ENCODE measurements at places on chromosomes 6 and 20.

GRCh38 chr6:145783796-145784195 lies 30.8 kb downstream of the FBXO30 start:
- no peak for DNase-seq

DNA sequence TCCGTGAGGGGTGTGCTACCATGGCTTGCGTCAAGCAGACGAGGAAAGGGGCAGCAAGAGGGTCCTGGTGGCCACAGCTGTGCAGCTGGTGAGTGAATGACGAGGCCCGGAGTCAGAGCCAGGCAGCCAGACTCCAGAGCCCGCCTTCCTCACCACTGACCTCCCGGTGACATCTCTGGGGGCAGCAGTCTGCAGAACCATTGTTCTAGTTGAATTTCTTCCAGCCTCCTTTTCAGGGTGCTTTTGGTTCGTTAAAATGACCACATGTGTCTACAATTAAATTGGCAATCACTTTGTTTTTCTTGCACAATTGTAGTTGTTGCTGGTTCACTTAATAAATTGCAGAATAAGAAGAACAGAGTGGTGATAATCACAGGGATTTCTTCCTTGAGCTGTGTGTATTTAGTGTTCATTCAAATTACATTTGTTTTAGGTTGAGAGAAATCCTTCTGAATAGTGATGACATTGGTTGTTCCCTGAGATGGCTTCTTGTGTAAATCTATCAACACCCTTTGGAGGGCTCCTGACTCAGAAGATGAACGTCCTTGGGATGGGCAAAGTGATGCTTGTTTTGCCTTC lies 96.4 kb downstream of the TULP4 start:
- peak; percentile 57 for DNase-seq

DNA sequence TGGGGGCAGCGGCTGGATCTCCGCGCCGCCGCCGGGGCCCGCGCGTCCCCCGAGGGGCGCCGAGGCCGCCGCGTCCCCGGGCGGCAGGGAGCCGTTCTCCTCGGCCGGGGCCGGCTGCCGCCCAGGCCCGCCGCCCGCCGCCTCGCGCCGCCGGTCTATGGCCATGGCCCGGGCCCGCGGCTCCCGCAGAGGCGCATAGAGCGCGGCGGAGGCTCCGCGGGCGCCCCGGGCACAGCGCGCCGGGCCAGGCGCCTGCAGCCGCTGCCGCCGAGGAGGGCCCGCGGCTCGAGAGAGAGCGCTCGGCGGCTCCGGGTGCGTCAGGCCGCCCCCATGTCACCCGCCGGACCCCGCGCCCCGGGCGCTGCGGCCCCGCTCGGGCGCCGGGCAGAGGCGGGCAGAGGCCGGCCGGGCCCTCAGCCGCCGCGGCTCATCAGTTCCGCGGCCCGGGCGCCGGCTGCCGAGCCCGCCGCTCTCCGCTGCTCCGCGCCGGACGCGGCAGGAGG lies 404 bp downstream of the SLC22A23 start:
- peak; percentile 11 for DNase-seq

GRCh38 chr20:62860924-62861691 lies 514 bp downstream of the TCFL5 start:
- peak; percentile 37 for DNase-seq

GRCh38 chr6:43803055-43803782 lies 33.2 kb downstream of the VEGFA start:
- peak; percentile 31 for DNase-seq

GRCh38 chr6:39280247-39280731 lies 33.9 kb downstream of the KCNK17 start:
- peak; percentile 11 for DNase-seq

DNA sequence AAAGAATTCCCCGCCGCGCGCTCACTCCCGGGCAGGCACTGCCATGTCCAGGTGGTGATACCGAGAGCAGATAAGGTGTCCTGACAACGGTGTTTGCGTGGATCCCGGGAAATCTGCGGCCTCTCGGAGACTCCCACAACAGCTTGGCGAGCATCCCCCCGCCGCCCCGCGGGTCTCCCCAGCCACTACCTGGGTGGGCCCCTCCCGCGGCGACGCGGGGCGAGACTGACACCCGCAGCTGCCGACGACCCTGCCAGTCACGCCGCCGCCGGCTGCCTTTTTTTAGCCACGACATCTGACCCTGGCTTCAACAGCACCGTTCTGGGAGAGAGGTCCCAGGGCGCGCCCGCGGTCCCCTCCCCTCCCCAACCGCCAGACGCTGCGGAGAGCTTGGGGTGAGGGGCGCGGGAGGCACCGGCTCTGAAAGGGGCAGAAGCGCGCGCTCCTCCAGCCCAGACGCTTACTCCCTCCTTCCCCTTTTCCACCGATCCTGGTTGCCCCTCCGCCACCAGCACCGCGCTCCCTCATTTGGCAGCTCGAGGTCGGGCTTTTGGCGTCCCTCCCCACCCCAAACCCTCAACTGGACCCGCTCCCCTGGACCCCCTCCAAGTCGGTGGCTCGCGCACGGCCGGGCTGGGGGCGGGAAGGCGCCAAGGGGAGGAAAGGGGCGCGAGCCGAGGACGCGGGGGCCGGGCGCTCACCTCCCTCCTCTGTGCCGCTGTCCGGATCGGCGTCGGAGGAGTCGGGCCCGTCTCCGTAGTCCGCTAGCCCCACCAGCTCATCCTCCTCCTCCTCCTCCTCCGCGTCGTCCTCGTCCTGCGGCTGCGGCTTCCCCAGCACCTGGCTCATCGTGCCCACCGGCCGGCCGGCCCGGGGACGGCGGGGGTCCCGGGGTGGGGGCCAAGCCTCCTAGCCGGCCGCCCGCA lies 665 bp downstream of the RRAGD start:
- peak; percentile 8 for DNase-seq

- DNase-seq: no peak
Observed at GRCh38 chr20:10556519-10557083, 117.2 kb downstream of the JAG1 start.

DNA sequence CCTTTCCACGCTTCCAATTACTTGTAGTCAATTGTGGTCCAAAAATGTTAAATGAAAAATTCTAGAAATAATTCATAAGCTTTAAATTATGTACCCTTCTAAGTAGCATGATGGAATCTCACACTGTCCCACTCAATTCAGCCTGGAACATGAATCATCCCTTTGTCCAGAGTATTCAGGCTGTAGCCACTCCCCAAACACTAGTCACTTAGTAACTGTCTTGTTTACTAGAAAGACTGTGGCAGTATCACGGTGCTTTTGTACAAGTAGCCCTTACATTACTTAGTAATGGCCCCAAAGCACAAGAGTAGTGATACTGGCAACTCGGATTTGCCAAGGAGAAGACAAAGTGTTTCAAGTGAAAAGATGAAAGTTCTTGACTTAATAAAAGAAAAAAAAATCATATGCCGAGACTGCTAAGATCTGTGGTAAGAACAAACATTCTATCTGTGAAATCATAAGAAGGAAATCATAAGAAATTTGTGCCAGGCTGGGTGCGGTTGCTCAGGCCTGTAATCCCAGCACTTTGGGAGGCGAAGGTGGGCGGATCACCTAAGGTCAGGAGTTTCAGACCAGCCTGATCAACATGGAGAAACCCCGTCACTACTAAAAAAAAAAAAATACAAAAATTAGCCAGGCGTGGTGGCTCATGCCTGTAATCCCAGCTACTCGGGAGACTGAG lies 168.5 kb upstream of the SIM1 start:
- peak; percentile 88 for DNase-seq

GRCh38 chr6:47047097-47047478 lies 5.0 kb upstream of the ADGRF1 start:
- no peak for DNase-seq

- no peak for DNase-seq
Observed at GRCh38 chr6:4658486-4658885, 117.7 kb upstream of the CDYL start.

- DNase-seq: peak; percentile 79
Observed at GRCh38 chr20:45611054-45611453, 18.5 kb upstream of the WFDC10A start.

- no peak for DNase-seq
Observed at GRCh38 chr20:6827472-6827871, 60.0 kb downstream of the BMP2 start.

DNA sequence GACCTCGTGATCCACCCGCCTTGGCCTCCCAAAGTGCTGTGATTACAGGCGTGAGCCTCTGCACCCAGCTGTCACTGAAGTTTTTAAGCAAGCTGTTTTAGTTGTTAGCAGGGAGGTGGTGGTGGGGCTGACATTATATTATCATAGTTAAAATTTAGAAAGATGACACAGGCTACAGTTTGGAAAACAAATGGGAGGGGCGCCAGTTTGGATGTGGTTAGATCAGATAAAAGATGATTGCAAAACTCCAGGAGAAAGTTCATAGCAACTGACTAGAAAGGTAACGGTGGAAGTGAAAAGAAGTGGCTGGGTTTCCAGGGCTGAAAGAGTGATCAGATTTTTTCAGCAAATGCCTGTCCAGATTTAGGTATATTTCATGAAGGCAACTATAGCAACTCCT lies 311.9 kb upstream of the CITED2 start:
- DNase-seq: peak; percentile 32

DNA sequence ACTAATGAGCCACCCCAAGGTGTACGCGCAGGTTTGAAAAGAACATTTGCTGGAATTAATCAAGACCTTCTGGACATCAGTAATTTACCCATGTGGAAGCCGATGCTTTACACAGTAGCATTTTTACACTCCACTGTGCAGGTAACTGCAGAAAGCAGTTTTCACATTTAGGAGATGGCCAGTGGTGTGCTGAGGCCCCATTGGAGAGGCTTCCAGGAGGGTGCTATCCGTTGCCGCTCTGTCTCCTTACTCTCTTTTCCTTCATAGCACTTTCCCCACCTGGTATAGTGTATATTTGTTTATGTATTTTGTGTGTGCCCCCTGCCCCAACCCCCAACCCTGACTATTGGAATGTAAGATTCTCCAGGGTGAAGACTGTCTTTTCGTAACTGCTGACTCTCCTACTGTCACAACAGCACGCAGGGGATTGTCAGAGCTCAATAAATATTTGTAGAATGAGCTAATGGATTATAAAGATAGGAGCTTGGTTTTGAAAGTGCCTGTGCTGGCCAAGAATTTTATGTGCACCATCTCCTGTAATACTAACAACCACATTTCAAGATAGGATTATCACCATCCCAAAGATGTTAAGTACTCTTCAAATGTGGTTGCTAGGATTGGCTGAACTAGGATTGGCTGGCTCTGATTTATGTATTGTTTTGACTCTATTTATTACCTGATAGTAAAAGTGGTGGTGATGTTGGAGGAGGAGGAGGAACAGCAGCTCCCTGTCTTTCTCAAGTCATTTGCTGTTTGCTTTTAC lies 74.0 kb upstream of the GLP1R start:
- DNase-seq: peak; percentile 47

GRCh38 chr6:162491637-162492036 lies 235.9 kb downstream of the PRKN start:
- no peak for DNase-seq

DNA sequence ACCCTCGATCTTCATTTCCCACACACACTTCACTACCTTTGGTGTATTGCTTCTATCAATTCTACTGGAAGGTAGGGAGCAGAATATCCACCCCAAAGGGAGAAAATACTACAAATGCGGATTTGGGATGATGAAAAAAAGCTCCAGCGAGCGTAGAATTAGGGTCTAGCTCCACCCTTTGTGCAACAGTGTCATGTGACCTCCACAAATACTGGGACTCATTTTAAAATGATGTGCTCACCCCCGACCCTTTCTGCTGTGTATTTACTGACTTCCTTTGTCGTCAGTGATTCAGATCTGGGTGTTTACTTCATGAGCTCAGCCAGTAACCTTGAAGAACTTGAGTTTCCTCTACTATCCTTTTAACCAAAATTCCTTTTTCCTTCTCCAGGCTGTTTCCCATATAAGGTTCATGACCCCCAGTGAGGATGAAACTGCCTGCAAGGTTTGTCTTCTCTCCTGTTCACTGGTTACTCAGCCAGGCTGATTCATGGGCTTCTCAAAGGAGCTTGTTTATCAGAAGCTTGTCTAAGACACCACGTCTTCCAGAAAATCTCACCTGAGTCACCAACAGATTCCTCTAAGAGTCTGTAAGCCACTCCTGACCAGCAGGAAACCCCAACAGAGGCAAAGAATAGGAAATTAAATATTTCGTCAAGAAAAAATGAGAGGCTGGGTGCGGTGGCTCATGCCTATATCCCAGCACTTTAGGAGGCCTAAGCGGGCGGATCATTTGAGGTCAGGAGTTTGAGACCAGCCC lies 39.6 kb upstream of the PAX1 start:
- no peak for DNase-seq

- no peak for DNase-seq
Observed at GRCh38 chr6:32096087-32096393, 13.1 kb downstream of the TNXB start.

GRCh38 chr6:108578166-108578565 lies 17.4 kb downstream of the FOXO3 start:
- no peak for DNase-seq

DNA sequence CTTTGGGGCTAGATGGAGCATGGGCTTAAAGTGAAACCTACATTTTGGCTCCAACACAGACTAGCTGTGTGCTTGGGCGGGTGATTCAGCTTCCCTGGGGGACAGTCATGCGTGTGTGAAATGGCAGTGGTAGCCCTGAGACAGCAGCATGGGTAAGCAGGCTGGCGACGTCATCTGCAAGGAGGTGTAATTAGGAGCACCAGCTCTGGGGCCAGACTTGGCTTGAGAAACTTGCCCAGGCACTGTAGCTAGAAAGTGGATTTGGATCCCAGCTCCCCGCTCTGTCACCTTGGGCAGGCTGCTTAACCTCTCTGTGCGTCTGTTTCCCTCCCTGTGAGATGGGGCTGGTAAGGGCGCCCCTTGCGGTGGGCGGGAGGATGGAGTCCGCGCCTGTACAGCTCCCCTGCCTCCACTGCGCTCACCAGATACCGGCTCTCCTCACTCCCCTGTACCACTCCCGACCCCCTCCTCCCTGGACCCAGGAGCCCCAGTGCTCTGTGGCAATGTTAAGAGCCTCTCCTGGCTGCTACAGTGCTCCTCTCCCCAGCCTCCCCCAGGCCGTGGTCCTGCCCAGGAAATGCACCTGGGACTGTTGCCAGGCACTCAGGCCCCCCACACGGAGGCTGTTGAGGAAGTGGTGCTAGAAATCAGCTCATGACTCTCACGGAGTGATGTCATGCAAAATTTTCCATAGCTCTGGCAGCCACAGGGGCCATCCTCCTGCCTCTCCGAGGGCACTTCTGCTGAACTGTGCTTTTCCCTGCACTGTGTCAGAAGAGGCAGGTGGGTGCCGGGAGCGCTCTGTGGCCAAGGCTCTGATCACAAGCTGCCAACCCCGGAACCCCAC lies 44.6 kb downstream of the SYNJ2 start:
- peak; percentile 99 for DNase-seq

GRCh38 chr6:148316308-148316707 lies 26.3 kb upstream of the SASH1 start:
- no peak for DNase-seq

DNA sequence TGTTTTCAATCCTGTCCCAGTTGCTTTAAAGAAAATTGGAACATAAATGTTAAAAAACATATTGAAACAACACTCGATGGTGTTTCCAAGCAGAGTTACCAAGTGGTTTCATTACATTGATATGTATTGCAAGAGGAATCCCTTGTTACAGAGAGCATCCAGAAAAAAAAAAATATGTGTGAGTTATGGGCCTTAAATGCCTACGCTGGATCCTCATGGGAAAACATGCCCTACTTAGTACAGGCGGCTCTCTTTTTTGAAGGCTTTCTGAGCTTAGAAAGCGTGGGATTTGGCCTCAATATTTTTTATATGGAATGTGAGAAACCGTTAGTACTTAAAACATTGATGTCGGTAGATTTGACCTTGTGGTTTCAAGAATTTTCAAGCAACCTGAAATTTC lies 26.1 kb downstream of the BTBD3 start:
- DNase-seq: no peak

- DNase-seq: no peak
Observed at GRCh38 chr6:151961809-151962208, 154.3 kb downstream of the ESR1 start.
